ENCODE measurements at places on chromosomes 5 and 9.

GRCh38 chr5:154487541-154487940 lies 9.5 kb upstream of the HAND1 start:
- DNase-seq = no peak

DNA sequence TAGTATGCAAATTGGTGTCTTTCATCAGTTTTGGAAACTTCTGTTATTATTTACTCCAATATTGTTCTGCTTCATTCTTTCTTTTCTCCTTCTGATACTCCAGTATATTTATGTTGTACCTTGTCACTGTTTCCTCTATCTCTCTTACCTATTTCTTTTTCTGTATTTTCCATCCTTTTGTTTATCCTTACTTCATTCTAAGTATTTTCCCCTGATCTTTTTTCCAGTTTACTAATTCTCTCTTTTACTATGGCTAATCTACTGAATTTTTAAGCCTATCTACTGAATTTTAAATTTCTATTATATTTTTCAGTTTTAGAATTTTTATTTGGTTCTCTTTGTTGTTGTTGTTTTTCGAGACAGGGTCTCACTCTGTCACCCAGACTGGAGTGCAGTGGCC lies 7.4 kb downstream of the SMIM3 start:
- DNase-seq = no peak

- no peak for DNase-seq
These were observed 567.1 kb downstream of the CSNK1G3 start for GRCh38 chr5:124079062-124079461.

DNA sequence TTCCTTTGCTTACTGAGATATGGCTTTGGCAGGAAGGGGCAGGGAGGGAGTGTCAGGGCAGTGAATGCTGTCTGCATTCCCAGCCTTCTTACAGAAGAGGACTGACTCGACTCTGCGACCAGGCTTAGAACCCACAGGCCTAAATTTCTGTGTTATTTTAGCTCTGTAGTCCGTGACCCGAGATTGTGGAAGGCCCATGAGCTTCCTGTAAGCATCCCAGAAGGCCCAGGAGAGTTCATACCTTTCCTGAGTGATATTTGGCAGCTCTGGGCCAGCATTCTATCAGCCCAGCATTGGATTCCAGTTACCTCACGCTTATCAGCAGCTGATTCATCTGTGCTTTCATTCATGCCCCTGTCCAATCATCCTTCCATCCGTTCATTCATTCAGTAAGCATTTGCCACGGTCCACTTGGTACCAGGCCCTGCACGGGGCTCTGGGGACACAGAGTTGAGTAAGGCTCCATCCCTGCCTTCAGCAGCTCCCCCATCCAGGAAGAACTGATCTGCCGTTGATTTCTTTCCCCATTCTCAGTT lies 28.2 kb upstream of the RPL26L1 start:
- DNase-seq = no peak

DNA sequence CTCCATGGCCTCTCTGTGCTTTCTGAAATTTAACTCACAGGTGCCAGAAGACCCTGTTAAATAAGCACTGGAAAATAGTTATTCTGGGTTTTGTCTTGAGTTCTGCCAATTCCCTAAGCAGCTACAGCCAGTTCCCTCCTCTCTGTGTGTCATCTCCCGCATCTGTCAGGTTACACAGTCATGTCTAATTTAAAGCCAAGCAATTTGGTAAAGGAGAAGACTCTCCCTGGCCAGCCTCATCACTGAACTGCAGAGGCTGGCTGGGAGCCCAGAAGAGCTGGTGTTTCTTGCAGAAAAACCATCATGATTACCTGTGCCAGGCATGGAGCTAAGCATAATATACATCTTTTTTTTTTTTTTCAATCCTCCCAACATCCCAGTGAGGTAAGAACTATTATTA lies 141.3 kb upstream of the ZNF366 start:
- DNase-seq = no peak

GRCh38 chr9:113701774-113702755 lies 174.0 kb upstream of the ZNF618 start:
- DNase-seq = no peak
